ENCODE measurements at places on chromosomes 3 and 15.

GRCh38 chr3:11088831-11089230 is 65.5 kb upstream of the HRH1 start:
- no peak for DNase-seq

DNA sequence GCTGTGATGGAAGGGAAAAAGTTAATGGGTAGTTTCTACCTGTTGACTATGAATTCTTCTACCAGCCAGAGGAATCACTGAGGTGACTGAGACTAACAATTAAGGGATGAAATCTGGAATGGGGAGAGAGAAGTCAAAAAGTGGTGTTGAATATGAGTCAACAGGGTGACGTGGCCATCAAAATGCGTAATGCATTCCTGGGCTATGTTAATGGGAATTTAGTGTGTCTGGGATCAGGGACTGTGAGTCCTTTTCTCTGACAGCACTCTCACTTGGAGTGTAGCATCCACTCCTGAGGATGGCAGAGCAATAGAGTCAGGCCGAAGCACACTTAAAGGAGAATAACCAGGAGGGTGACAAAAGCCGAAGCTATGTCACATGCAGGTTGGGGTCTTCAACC is 60.4 kb downstream of the MESD start:
- DNase-seq, result no peak

DNA sequence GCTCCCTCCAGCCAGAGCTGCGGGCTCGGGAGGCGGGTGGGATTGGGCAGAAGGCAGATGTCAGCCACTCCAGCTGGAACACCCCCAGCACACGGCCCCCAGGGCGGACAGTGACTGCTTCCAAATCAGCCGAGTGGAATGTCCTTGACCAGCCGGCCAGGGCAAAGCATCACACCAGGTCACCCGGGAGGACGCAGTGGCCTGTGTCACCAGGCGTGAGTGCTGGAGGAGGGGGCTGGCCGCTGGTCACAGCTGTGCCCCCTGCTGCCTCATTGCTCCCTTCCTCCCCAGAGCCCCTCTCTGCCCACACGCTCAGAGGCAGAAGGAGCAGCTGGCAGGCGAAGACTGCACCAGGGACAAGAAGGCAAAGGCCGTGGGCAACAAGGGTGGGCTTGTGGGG is 33.5 kb downstream of the NTRK3 start:
- no peak for DNase-seq

- no peak for DNase-seq
Observed at GRCh38 chr15:92409006-92409405, 15.3 kb downstream of the ST8SIA2 start.

- DNase-seq, result no peak
Observed at GRCh38 chr3:35562141-35562540, 77.2 kb upstream of the ARPP21 start.

DNA sequence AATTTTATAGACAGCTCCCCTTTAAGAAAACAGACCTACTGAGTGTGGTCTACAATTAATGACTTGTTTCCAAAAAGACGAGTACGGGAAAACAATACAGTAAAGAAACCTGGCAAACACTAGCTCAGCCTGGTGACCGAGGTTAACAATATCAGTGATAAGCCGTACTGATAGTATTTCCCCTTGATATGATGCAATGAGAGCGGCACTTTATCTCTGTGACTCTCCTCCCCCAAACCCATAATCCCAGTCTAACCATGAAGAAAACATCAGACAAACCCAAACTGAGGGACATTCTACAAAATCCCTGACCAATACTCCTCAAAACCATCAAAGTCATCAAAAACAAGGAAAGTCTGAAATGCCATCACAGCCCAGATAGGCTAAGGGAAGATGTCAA is 8.2 kb downstream of the DENND4A start:
- DNase-seq, result no peak

- no peak for DNase-seq
Observed at GRCh38 chr3:178969004-178969700, 102.5 kb downstream of the ZMAT3 start.

GRCh38 chr3:45210308-45211041 is 15.6 kb downstream of the TMEM158 start:
- peak; percentile 87 for DNase-seq

DNA sequence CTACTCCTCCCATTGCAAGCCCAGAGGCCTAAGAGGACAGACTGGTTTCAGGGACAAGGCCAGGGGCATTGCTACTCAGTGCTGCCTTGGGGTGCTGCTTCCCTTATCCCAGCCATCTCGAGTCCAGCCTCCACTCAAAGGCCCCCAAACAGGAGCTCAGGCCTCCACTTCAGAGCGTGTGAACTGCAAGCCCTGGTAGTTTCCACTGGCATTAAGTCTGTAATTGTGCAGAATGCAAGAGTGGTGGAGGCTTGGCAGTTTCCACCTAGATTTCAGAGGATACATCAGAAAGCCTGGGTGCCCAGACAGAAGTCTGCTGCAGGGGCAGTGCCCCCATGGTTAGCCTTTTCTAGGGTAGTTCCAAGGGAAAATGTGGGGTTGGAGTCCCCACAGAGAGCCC is 192.8 kb upstream of the ST8SIA2 start:
- DNase-seq, result no peak

DNA sequence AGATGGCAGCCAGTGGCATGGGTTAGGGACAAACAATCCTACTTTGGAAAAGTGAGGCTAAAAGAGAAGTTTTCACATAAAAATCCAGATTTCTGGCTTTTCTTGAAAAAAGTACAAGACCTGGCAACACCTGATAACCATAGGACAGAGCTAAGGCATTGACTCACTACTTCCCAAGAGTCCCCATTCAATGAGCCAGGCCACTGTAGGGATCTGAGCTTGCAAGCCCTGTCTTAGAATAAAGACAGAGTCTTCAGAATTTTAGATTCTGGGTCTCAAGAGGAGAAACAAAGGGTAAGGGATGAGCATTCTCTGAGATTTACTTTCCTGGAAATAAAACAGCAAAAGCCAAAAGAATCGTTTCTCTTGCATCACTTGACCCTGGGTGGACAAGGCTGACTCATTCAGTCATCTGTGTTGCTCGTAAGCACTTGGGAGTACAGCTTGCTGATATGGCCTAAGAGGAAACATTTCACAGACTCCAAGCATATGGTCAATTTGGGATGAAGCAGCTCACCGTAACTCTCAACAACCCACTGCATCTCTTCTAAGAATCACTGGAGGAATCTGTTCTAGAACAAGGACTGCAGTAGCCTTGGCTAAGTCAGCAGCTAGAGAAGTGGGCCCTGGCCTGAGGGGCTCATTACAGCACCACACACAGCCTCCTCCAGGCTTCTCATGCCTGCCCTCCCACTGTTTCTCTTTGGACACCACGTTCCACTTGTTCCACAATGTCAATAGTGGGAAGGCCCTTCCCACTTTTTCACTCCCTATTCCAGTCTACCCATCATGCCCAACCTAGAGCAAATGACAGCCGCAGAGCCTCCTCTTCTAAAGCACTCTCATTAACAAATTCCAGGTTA is 86.2 kb downstream of the RFTN1 start:
- no peak for DNase-seq

DNA sequence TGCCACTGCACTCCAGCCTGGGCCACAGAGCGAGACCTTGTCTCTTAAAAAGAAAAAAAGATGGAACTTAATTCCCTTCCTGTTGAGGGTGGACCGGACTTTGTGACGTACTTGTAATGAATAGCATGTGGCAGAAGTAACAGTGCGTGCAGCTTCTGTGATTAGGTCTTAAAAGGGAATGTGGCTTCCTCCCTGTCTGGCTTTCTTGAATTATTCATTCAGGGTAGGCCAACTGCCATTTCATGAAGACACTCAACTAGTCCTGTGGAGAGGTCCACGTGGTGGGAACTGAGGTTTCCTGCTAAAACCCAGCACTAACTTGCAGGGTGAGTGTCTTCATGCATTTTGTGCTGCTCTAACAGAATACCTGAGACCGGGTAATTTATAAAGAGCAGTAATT is 98.9 kb upstream of the PIAS1 start:
- no peak for DNase-seq

- DNase-seq, result no peak
Observed at GRCh38 chr3:193214445-193214844, 26.6 kb upstream of the PLAAT1 start.

Measured in activated CD4-positive, alpha-beta T cell treated with anti-CD3 and anti-CD28 coated beads for 48 hours (primary cell).